ENCODE measurements at places on chromosomes 3 and 15.
A peak's percentile ranks its signal among the peaks of the same experiment; 100 is the strongest.

DNA sequence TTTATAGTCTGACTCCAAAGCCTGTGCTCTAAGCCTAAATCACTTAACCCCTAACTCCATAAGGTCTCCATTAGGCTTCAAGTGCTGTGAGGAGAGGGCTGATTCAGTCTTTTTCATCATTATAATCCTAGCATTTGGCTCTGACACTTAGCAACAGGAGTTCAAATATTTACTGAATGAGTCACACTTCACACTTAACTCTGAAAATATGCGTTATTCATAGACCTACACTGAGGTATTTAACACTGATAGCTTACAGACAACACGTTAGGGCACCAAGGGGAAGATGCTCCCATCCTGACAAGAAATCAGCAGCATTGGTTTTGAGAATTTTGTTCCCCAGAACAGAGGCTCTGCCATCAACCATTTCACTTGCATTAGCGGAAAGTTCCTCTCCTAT lies 53.5 kb downstream of the MSL2 start:
- no peak for DNase-seq

- no peak for DNase-seq
Observed at GRCh38 chr15:99092554-99093172, 12.2 kb upstream of the SYNM start.

DNA sequence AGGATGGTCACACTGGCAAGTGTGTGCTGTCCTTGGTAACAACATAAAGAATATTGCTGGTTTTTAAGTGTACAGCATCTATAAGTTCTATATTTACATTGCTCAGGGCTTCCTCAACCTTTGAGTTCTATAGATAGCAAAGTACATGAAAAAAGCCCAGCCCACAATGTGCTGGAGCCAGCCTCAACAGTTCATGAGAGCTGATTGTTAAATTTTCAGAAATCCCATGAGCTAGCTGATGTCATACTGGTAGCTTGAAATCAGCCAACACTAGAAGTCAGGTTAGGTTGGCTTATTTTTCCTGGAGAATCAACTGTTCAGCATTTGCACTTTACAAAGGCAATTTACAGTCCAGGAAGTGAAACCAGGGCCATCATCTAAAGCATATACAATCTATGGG lies 102.8 kb downstream of the STRIT1 start:
- no peak for DNase-seq

DNA sequence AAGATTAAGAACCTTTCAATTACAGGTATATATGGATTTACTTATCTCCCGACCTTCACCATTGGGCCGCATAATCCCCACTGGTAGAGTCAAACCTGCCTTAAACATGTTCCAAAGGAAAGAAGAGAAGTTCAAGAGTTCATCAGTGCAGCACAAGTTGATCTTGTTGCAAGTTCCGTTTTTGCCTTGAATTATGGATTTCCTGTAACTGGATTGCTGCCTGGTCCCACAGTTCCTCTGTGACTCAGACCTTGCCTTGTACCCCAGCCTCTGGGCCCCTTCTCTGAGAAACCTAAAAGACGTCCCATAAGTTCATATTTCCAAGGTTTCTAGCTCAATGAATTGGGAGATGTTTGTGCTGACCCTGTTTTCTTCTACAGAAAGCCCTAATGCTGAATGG lies 112.5 kb upstream of the THBS1 start:
- no peak for DNase-seq

- DNase-seq = peak; percentile 16
Observed at GRCh38 chr3:183513046-183513706, 42.3 kb downstream of the KLHL6 start.

DNA sequence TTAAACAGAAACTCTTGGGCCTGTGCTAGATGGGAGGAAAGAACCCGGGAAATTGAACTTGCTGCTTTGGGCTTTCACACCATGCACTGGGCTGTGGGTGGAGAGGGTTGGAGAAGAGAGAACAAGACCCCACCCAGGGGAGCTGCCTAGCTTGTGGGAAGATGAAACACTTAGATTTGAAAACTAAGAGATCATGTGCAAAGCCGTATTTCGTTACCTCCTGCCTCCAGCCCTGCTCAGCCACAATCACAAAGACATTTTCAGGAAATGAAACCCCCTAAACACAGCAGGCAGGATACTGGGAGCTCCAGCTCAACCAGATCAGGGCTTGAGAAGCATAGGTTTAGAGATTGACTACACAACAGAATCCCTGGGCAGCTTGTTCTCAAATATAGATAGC lies 183.0 kb upstream of the C2CD4B start:
- no peak for DNase-seq

GRCh38 chr3:72763751-72764440 lies 84.3 kb downstream of the SHQ1 start:
- no peak for DNase-seq

DNA sequence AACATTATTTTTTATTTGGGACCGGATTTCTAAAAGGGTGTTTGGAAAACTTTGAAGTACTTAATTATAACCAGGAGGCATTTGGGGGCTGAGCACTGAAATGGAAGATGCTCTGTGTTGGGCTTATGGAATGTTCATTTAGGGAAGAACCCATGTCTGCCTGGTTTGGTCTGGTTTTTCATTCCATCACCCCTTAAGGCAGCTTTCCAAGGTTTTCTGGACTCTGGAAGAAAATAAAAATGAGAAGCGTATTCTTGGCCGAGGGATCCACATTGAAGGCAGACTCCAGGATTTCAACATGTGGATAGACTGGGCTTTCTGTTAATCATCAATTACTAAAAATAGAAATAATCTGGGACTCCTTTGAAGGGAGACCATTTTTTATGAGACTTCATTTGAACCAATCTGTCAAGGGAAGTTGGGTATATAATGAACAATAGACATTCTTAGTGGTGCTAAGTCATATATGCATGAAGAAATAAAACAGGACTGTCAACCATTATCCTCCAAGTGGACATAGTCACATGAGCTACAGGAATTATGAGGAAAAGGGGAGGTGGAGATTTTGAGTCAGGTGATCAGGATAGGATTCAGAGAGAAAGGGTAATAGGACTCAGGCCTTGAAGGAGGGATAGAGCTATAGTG lies 270.5 kb upstream of the ADAMTS9 start:
- no peak for DNase-seq

GRCh38 chr3:30475038-30475808 lies 131.2 kb upstream of the TGFBR2 start:
- peak; percentile 4 for DNase-seq

DNA sequence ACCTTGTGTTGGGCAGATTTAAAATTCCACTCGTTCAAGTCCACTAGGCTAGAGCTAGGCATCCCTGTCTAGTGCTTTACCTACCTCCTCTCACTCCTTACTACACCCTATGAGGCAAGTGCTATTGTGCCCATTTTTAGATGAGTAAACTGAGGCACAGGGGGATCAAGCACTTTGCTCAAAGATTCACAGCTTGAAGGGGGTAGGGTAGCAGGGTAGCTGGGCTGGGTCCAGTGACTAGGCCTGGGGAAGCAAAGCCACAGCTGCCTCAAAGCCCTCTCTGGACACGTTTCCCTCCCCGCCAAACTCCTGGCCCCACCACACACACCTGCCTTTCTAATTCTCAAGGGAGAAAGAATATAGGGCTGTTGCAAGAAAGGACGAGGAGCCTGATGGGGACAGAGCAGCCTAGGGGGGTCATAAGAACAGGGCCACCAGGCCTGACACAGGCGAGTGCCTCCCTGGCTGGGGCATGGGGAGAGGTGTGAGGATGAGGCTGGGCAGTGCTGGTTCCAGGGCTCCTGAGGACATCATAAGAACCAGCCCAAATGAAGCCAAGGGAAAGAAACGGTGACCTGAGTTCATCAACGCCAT lies 34.8 kb upstream of the SFMBT1 start:
- DNase-seq = no peak

DNA sequence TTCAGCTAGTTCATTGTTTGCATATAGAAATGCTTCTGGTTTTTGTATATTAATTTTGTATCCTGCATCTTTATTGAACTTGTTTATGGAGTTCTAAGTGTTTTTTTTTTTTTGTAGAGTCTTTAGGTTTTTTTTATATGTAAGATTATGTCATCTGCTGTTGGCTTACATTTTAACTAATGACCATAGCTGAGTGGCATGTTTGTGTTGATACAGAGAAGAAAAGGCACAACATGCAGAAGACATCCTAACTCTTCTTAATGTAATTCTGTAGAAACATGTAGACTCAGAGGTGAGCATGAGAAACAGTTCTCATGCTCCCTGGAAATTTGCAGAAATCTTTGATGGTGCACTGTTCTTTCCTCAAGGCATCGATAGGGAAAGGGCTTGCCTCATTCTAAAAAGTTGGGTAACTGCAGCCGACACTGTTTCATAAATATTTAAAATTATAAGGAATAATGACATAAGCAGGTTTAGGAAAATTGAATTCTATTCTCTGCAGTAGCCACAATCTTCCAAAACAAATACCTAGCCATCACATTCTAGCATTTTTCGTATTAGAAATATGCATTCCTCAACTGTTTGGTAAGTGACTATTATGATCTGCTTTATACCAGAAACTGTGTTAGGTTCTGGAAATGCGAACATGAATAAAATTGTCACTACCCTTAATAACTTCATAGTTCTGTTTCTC lies 499.6 kb upstream of the KCNMB2 start:
- DNase-seq = no peak

DNA sequence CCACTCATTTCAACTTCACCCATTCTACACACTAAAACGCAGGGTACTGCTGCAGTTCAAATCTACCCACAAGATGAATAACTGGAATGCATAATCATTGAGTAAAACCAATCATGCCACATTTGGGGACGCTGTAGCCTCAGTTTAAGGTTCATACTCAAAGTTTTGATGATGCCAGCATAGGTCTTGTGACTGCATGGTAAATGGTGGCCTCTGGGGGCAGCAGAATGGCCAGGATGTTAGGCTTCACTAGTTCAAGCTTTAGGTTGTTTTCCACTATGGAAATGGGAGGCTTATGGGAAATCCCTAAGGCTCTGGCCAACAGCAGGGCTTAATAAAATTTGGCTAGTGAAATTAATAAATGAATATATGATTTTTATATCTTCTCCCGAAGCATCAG lies 104.3 kb upstream of the TSC22D2 start:
- no peak for DNase-seq

- no peak for DNase-seq
Observed at GRCh38 chr3:144407335-144407734, 435.7 kb downstream of the DIPK2A start.

- DNase-seq = no peak
Observed at GRCh38 chr3:63955036-63955650, 43.0 kb upstream of the SCAANT1 start.

DNA sequence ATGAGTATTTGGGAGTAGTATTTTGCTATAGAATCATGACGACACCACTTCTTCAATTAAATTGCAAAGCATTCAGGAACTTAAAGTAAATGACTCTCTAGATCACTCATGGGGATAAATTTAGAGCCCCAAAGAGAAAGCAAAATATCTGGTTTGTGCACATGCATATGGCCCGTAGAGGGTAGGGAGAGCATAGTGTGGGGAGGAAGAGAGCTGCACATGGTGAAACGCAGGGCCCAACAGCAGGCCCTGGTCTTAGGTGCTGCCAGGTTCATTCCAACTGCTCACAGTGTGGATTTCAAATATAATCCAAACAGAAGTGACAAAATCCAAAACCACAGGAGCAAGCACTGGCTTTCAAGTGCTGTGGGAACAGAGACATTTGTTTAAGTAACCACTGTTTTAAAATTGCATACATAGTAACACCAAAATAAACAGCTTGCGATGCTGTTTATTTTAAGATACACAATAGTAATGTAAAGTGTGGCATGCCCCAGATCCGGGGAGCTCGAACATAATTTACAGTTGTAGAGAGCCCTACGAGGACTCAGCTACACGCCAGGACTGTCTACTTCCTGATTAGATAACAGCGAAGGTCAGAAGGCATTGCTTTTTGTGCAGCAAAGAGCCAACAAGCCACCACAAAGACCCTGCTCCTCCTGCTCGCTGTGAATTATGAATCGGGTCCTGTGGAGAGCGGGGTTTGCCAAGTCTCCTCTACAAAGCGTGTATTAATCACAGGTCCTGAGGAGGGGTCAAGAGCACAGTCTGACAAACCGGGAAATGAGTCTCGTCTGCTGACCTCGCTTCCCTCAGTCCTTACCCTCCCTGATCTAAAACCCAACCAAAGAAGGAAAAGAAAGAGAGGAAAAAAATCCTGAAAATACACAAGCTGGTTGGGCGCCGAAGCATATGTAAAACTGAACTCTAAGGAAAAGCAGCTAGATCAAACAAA lies 80.6 kb downstream of the MEIS2 start:
- no peak for DNase-seq

GRCh38 chr3:188090620-188091309 lies 63.2 kb upstream of the LPP start:
- no peak for DNase-seq

Data from stimulated activated CD4-positive, alpha-beta T cell treated with anti-CD3 and anti-CD28 coated beads, Interleukin-1b, Interleukin-23, amount 100 ng/mL, for 24 hours (primary cell).